ENCODE measurements at places on chromosomes 6 and 20. TPM values are rescaled to one million over a fixed set of nuclear protein-coding genes. Genes with fewer than 3 reads are reported as not detected.

DNA sequence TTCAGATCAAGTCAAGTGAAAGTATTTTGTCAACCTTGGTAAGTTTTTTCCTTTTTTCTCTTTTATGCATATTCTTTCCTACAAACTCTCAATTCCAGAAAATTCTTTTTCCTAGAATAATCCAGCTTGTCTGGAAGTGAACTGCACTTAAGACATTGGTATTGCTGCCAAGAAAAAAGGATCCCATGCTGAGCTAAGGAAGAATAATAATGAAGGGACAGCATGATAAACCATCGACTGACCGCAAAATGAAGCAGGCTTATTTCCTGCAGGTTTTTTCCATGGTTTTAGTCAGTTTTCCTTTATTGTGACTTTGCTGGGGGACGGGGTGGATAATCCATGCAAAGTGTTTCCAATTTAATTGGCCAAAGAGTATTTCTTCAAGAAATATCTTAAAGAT, 857.6 kb upstream of the SLC35B3 start:
- no peak for DNase-seq

- no peak for DNase-seq
Observed at GRCh38 chr20:40704828-40705227, 15.8 kb upstream of the MAFB start.

Gene CCN6
- total RNA-seq = 0.74 TPM

GRCh38 chr6:139834232-139834631, 459.8 kb upstream of the CITED2 start:
- no peak for DNase-seq

- no peak for DNase-seq
Observed at GRCh38 chr6:40406175-40406574, 181.0 kb downstream of the LRFN2 start.
